T-helper 2 cell (primary cell): ENCODE measurements at places on chromosomes 5 and 9.

- no peak for DNase-seq
These were observed 9.4 kb downstream of the SKP2 start for GRCh38 chr5:36161361-36161760.

DNA sequence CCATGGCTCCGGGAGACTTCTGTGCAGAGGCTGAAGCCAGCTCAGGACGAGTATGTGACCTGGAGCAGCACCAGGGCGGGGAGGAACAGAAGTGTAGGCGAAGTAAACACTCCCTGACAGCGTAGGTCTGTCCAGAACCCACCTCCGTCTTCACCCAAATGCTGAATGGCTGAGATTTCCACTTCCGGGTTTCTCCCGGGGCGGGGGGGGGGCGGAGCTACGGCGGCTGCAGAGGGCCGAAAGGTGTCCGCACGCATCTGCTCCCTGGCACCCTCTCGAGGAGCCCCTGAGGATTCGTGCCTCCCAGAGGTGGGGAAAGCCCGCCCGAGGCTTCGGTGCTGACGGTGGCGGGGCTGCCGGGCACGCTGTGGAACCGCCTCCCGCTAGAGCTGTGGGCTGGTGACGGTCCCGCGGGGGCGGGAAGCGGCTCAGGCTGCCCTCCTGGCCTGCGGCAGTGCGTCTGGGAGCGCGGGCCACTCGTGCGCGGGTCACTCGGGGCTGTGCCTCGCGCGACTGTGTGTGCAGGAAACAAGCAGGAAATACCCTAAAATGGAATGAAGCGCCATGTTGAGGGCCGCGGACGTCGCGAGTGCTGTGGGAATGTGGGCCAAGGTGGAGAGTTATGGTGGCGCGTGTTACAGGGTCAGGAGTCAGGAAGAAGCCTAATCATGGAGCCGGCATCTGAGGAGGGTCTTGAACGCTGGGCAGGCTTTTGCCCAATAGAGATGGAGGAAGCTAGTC is 1425.4 kb downstream of the FOXD4L5 start:
- peak; percentile 6 for DNase-seq

- no peak for DNase-seq
These were observed 378.5 kb downstream of the MLLT3 start for GRCh38 chr9:20243841-20244240.

- DNase-seq: no peak
These were observed 56.3 kb downstream of the INSYN2B start for GRCh38 chr5:169923988-169924387.

DNA sequence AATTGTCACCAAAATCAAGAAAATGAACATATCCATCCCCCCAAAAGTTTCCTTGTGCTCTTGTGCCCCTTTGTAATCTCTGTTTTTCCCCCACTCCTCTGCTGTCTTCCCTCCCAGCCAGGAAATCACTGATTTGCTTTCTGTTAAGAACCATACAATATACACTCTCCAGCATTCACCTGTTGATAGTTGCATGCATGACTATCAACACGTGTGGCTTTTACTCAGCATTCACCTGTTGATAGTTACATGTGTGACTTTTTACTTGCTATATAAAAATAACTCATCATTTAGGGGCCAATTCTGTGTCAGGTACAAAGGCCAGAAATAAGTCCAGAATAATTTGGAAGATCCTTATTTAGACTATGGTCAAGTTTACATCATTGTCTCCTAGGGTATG is 6.0 kb downstream of the RANBP17 start:
- DNase-seq: no peak

- no peak for DNase-seq
These were observed 27.5 kb downstream of the CDH6 start for GRCh38 chr5:31221001-31221400.

GRCh38 chr9:115945009-115945431 is 208.6 kb upstream of the PAPPA start:
- no peak for DNase-seq

GRCh38 chr5:103397739-103398581 is 139.4 kb downstream of the MACIR start:
- no peak for DNase-seq

GRCh38 chr5:65014769-65015168 is 246.0 kb downstream of the CWC27 start:
- DNase-seq: no peak

DNA sequence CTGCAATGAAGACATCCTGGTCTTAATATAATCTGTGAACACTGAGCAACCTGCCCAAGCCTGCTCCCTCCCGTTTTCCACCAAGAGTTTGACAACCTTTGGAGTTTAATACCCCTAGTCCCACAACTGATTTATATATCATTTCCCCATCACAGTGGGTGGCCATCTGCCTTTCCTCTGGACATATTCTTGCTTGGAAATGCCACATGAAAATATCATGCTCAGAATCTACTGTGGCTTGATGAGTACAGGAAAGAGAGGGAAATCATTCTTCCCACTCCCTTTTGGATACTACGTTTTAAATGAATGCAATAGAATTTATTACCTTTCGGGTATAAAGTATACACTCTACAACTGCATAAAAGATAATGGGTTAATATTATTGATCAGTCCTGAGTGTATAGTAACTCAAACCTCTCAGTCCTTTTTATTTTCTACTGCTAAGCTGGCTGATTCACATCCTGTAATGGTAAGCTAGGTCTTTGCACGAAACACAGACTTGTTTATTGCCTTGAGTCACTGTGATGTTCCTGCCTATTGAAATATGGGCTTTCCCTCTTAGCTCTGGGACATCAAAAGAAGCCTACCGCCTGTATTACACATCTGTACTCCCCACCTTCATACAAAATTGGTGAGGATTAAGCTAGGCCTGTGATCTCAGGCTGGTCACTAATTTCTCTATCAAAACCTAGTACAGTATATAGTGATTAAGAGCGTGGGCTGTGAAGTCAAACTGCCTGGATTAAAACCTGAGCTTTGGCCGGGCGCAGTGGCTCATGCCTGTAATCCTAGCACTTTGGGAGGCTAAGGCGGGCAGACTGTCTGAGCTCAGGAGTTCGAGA is 67.6 kb upstream of the NR5A1 start:
- DNase-seq: no peak

DNA sequence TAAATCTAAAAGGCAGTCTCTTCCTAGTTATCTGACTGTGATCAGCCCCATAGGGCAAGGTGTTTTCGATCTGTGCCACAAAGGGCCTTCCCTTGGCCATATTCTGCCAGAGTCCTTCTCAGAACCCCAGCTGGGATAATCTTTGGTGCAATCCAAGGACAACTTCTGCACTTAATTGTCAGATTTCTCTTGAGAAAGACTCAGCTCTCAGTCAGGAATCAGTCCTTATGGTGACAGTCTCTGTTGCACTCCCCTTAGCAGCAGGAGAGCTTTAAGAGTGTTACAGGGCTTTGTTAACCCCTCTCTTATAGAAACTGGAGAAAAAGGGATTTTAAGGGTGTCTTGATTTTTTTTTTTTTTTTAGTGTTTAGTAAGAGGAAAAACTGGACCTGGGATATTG is 15.4 kb upstream of the RFX3 start:
- DNase-seq: no peak

- no peak for DNase-seq
These were observed 17.6 kb downstream of the NACC2 start for GRCh38 chr9:136077491-136077890.

- DNase-seq: no peak
These were observed 376.9 kb downstream of the DTWD2 start for GRCh38 chr5:118611332-118611945.

- no peak for DNase-seq
These were observed 29.0 kb downstream of the TXNDC8 start for GRCh38 chr9:110308633-110309038.

GRCh38 chr5:157571357-157571827 is 4.2 kb downstream of the ADAM19 start:
- DNase-seq: no peak

DNA sequence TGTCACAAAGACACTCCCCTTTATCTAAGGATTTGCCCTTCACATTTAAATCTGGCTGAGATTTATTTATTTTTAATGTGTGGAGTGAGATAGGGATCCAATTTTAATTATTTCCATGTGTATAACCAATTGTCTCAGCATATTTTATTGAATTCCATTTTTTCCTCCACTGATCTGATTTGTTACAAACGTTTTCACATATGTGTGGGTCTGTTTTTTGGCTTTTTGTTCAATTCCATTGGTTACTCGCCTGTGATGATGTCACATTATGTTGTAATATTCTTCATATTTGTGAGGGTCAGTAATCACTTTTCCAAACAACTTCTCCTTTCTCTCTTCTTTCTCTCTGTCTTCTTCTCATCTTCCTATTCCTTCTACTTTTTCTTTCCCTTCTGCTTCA is 278.3 kb upstream of the RFX3 start:
- no peak for DNase-seq

DNA sequence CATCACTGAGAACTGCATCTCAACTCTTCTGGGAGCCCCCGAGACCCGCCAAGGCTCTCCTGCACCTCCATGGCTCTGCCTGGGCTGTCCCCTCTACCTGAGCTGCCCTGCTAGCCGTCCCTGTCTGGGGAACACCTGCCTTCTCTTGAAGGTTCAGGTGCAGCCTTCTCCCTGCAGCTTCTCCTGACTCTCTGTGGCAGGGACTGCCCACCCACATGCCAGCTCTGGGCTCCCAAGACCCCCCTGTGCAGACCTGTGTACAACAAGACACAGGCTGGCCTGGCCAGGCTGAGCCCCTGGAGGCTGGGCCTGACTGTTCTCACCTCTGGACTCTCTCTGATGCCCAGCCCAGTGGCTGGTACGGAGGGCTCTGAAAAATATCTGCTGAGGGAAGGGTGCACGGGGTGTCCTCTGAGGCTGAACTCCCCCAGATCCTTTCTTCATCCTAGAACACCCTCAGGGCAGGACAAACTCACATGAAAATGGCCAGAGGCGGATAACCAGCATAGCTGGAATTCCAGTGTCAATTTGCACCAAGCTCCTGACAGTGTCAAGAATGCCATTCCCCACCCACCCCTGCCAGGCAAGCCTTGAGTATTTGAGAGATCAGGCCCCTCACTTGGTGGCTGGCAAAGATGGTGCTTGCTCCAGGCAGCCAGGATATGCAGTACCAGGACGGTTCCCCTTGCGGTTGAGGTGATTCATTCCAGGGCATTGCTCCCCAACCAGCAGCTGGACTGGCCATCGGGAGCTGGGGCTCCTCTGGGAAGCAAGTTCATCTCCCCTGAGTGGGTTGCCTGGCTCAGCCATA is 40.9 kb upstream of the SLC25A51 start:
- DNase-seq: no peak

- DNase-seq: no peak
These were observed 115.1 kb downstream of the PALM2AKAP2 start for GRCh38 chr9:109894921-109895758.

DNA sequence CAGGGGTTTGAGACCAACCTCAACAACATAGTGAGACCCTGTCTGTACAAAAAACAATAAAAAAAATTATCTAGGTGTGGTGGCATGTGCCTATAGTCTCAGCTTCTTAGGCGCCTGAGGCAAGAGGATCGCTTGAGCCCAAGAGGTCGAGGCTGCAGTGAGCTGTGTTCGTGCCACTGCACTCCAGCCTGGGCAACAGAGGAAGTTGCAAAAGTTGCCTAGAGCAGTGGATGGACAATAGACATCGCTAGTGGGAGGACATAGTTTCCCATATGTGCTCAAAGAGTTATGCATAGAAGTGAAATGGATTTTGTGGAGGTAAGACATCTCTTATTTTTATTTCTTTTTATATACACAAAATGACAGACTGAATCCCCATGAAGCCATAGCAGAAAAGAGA is 19.0 kb downstream of the HNRNPK start:
- no peak for DNase-seq

- no peak for DNase-seq
These were observed 170.8 kb upstream of the FBN2 start for GRCh38 chr5:128708841-128709240.

- DNase-seq: no peak
These were observed 317.9 kb upstream of the IRX1 start for GRCh38 chr5:3277590-3278196.

GRCh38 chr5:42300496-42300895 is 122.7 kb upstream of the GHR start:
- no peak for DNase-seq

DNA sequence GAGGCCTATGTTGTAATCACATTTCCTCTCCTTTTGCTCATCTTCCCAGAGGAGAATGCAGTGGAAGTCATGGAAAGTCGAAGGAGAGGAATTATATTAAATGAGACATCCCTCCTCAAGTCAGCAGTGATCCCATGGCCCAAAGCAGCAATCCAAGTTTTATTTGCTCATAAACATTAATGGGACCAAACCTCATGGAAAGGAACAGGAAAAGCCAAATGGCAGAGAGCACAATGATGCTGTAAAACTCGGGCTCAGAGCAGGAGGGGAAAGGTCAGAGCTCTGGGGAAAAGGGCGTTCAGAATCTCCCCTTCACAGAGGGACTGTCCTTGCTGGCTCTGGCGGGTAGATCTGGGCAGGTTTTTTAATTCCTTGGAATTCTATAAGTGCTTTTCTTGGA is 175.8 kb downstream of the C5orf15 start:
- no peak for DNase-seq

DNA sequence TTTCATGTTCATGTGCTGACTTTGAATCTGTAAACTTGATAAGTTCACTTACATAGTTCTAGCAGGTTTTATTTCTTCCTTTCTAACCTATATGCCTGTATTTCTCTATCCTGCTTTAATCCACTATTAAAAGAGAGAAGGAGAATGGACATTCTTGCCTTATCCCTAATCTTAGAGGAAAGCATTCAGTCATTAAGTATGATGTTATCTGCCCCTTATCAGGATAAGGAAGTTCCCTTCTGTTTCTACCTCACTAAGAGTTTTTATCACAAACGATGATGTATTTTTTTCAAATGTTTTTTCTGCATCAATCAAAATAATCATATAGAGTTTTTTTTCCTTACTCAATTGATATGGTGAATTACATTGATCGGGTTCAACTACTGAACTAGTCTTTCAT is 33.1 kb downstream of the DRD1 start:
- no peak for DNase-seq

DNA sequence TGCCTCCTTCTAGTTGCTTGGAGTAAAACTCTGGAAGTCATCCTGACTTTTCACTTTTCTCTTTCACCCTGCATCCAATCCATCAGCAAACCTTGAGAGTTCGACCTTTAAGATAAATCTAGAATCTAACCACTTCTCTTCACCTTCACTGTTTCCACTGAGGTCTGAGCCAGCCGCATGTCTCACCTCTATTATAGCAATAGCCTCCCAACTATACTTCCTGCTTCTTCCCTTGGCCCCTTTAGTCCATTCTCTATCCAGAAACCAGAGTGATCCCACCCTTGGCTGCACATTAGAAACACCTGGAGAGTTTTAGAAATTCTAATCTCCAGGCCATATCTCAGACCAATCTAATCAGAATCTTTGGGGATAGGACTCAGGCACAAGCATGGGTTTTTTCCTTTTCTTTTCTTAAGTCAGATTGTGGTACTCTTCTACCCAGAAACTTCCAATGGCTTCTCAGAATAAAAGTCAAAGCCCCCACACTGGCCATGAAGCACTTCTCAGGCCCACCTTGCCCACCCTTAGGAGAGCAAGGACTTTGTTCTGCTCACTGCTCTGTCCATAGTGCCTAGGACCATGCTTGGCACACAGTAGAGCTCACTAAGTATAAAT is 33.1 kb downstream of the MFAP3 start:
- no peak for DNase-seq
